ENCODE measurements at places on chromosomes 7 and 10.

DNA sequence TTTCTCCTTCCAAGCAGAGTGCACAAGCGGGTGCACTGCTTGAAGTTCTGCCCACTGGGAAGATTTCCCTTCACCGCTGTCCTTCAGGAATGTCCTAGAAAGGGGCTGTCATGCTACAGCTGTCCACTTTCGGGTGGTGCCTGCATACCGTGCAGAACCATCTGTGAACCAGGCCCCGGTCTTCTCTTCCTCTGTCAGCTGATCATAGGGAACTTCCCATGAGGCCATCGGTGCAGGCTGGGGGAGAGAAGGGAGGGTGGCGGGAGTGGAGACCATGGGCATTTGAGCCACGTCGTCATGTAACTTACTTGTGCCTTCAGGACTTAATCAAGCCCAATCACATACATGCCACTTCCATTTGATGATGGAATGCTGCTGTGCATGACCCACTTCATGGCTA is 111.6 kb downstream of the NKX6-2 start:
- DNase-seq, result no peak

GRCh38 chr7:1404898-1405548 is 54.2 kb downstream of the MICALL2 start:
- no peak for DNase-seq

DNA sequence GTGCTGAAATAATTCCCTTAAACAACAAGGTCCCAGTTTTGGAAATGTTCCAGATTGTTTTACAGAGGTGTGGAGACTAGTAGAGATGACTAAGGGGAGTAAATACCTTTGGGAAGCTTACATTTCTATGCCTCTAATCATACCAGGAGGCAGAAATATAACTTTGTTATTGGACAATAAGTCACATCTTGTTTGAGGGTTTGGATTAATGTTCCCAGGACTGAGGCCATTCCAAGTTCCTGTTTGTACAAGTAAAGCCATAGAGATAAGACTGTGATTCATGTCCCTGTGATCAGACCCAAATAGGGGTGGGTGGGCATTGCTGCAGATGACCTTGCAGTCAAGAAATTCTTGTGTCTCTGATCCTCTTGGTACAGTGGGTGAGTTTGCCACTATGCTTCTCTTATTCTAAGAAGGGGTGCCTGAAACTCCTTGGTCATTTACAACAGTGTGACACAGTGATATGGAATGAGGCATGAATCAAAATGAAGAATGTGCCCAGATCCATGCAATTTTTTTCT is 508.3 kb downstream of the SORCS3 start:
- no peak for DNase-seq

DNA sequence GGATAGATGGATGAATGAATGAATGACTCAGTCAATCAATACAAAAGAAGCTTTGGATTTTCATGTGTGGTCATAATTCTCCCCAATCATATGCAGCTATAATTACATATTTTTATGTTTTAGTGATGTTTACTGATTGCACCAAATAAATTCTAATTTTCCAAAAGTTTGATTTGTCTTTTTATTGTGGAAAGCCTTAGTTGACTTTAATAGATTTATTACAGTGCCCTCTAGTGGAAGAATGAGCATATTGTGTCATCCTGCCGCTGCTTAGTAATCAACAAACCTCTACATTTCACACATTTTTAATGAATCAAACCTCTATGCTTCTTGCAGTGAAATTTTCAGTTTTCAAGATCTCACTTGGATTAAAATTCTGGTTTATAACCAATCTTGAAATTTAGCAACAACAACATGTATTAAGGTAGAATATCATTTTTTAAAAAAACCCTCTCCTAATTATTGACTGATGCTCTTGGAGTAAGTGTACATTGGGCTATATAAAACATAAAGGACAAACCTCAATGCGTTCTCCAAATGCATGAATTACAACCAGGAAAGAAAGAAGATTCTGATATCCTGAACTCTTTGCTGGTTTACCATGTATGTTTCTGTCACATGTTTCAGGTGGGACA is 55.6 kb upstream of the PNLIP start:
- DNase-seq, result no peak

DNA sequence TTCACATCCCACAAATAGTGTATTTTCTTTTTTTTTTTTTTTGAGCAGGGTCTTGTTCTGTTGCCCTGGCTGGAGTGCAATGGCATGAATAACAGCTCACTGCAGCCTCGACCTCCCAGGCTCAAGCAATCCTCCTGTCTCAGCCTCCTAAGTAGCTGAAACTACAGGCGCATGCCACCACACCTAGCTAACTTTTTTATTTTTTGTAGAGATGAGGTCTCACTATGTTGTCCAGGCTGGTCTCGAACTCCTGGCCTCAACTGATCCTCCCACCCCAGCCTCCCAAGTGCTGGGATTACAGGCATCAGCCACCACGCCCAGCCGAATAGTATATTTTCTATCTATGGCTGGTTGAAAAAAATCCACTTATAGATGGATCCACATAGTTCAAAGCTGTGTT is 12.5 kb downstream of the EZH2 start:
- DNase-seq, result no peak
